NCI-H82 (cell line): ENCODE measurements at places on chromosomes 13 and 19.

- DNase-seq = no peak
These were observed 205.1 kb upstream of the SOX1 start for GRCh38 chr13:111861766-111862366.

DNA sequence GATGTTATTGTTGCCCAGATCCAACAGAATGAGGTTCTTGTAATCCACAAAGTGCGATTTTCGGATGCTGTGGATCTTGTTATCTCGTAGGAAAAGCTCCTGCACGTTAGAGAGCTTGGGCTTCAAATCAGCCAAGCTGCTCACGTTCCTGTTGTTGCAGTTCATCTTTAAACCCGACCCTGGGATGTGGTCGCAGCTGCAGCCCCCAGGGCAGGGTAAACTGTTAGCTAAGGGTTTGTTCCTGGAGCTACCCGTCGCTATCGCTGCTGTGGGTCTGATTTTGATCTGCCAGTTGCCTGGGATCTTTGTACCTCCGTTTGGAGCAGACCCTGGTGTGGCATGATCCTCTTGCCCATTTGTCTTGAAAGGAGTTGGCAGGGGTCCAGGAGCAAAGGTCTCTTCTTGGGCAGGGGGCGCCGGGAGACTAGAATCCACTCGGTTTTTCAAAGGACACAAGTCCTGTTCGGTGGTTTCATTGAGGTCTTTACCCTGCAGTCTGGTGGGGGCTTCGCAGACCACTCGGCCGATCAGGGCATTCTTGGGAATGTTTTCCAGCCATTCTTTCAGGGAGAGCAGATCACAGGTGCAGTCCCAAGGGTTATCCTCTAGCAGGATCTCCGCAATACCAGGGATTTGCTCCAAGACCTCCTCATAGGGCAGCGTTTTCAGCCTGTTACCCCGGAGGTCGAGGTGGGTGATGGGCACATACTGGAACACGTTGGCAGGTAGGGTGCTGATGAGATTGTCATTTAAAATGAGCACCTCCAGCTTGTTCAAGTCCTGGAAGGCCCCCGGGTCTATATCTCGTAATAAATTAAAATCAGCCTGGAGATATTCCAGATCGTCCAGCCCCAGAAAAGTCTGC, 1.8 kb downstream of the SLITRK1 start:
- peak; percentile 31 for DNase-seq

DNA sequence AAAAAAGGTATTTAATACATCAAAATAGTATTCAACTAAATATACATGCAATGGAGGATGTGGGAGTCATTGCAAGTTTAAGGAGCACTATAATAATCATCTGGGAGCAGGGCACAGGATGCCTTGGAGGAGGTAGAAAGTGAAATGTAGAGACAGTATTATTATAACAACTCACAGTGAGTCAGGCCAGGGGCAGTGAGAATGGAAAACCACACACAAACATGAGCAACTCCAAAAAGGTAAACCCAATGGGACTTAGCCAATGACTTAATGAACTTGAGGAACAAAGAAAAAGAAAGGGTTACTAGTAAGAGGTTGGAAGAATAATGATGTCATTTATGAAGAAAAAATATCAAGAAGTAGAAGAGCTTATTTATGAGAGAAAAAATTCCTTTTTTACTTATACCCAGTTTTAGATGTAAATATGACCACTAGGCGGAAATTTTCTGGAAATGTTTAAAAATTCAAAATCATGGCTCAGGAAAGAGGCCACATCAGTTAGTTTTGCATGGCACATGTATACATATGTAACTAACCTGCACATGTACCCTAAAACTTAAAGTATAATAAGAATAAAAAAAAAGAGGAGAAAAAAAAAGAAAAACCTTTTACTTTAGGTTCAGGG, 389.3 kb downstream of the SUCLA2 start:
- DNase-seq = no peak

GRCh38 chr19:11130824-11131455, 24.6 kb downstream of the SPC24 start:
- DNase-seq = peak; percentile 80

GRCh38 chr13:78625384-78625783, 22.0 kb upstream of the POU4F1 start:
- no peak for DNase-seq

- no peak for DNase-seq
These were observed 109.6 kb downstream of the VWA8 start for GRCh38 chr13:41851351-41851750.

- DNase-seq = peak; percentile 92
These were observed 8.2 kb downstream of the GPC5 start for GRCh38 chr13:91406619-91407018.

- peak; percentile 75 for DNase-seq
These were observed 76.8 kb downstream of the FREM2 start for GRCh38 chr13:38763446-38764381.

GRCh38 chr19:45882652-45883585, 3.0 kb downstream of the IRF2BP1 start:
- peak; percentile 90 for DNase-seq

DNA sequence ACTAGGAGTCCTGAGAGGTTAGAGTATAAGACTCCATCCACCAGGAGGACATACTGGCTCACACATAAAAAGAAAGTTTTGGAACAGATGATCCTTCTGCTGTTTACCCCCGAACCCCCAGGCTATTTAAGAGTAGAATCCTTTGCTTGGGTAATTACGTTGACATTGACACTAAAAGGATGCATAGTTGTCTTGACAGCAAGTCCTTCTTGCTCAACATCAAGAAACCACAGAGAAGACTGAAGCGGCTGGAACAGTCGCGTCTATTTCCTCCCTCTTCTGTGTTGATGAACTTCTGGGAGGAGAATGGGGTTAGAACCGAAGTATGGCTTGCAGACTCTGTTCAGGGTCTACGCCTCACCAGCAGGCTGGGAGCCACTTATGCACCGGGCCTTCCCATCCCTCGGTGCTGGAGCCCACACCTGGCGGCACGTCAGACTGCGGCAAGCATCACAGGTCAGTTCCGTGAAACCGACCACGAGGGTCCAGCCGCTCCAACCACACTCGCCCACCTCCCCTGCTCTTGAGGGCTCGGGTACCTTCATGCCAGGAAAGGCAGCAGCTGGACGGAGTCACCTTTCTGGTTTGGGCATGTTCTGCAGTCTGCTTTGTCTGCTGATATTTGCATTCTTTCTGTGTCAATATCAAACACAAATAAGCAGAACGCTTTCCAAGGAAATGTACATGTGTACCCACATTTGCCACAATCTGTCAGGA, 42.4 kb upstream of the RANBP3 start:
- no peak for DNase-seq
